NCI-H460 (cell line): ENCODE measurements at places on chromosomes 16 and 17. TPM values are rescaled to one million over a fixed set of nuclear protein-coding genes. Genes with fewer than 3 reads are reported as not detected.

Gene TBC1D3E
- total RNA-seq = not detected in 2 replicates

DNA sequence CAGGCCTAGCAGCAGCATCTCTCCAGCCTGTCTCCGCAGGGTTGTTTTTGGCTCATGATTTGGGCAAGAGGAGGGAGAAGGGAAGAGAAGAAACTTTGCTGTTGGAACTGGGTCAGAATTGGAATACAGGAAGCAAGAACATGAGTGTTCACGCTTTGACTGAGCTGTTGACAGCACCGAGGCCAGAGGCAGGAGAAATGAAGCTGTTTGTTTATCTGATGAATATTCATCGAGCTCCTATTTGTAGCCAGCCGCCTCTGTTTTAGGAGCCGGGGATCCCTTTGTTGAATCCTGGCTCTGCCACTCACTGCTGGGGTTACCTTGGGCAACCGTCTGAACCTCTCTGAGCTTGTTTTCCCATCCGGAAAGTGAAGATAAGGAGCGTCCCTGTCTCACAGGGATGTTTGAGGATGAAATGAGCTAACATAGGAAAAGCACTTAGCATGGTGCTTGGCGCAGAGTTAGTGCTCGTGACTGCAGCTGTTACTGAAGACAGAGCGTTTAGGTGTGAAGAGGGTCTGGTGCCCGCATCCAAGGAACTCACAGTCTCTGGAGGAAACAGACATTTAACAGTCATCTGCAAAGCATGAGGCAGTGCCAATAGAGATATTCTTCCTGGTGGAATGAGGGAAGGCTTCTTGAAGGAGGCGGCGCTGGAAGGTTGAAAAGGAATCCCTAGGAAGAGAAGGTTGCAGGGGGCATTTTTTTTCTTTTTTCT is 29.2 kb downstream of the RAP1GAP2 start:
- DNase-seq = no peak

DNA sequence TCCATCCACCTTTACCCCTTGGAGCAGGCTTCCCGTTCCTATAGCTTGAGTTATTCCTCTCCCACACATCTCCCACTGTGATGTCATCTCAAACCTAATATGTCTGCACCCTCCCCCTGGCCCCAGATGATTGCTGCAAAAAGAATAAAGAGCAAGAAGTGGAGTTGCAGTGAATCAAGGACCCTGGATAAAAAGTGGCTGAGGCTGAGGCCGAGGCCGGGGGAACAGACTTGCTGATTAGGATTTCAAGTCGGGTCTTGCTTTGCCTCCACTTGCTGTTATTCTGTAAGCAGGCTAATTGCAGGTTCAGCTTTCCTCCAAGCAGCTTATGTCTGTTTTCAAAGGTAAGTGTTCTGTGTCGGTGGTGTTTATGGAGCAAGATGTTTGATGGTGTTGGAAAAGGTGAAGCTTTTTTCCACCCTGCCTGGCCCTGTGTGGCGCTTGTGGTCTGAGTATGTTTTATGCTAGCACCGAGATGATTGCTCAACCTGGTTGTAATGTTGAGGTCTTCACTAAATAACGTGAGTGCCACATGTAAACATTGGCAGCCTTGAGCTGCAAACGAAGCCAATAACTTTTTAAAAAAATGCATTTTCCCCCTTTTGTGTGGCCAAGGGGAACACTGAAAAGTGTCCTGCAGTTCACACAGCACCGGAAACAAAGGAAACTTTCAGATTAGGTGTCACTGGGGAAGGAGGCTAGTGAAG is 15.4 kb downstream of the HS3ST3B1 start:
- DNase-seq = no peak

- DNase-seq = no peak
These were observed 1.2 kb downstream of the FOXF1 start for GRCh38 chr16:86511317-86512161.

GRCh38 chr17:13346081-13346533 is 255.6 kb downstream of the HS3ST3A1 start:
- no peak for DNase-seq

DNA sequence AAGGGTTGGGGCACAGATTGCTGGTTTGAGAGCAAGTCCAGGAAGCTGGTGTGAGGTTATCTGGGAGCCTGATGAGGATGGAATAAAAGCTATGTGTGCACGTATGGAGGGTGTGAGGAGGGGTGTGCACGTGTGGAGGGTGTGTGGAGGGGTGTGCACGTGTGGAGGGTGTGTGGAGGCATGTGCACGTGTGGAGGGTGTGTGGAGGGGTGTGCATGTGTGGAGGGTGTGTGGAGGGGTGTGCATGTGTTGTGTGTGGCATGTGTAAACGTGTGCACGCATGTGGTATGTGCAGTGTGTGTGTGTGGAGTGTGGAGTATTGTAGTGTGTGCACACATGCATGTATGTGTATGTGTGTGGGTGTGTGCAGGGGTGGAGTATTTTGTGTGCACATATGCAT is 19.2 kb downstream of the RBFOX3 start:
- no peak for DNase-seq

Gene FTSJ3
- 27.9 and 35.0 TPM in 2 replicates for total RNA-seq

Gene PRSS22
- not detected in 2 replicates for total RNA-seq

DNA sequence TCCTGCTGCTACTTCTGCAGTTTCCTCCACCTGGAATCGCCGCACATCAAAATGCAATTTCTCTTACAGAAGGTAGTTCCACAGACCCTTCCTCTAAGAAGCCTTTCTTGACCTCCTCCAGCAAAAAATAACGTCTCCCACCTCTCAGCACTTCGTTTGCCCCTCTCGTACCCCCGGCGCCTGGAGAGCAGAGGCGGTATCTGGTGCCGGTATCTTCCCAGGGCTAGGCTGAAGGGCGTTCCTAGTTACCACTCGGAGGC is 482 bp downstream of the DCTPP1 start:
- no peak for DNase-seq

Gene DCXR
- total RNA-seq = 42.6 and 44.3 TPM in 2 replicates
